Ovary (tissue), 10 donors: ENCODE measurements at places on chromosomes 2 and 18. TPM values are rescaled to one million over a fixed set of nuclear protein-coding genes. Genes with fewer than 3 reads are reported as not detected.

- no peak for DNase-seq
- no peak overlapping the region for H3K4me3 ChIP-seq
- no peaks in the 10 kb centered on the region for H3K36me3 ChIP-seq
- H3K4me1 ChIP-seq: no peaks in the 10 kb centered on the region
- H3K27ac ChIP-seq: no peak overlapping the region
Observed at GRCh38 chr18:75351409-75351808, 76.1 kb downstream of the SMIM21 start.

- H3K27me3 ChIP-seq: no peaks in the 10 kb centered on the region
- H3K27ac ChIP-seq: no peak overlapping the region
Observed at GRCh38 chr2:217875138-217875537, 127.7 kb downstream of the TNS1 start.

- H3K4me3 ChIP-seq: no peak overlapping the region
- no peaks in the 10 kb centered on the region for H3K4me1 ChIP-seq
- DNase-seq: no peak
- no peaks in the 10 kb centered on the region for H3K27me3 ChIP-seq
Observed at GRCh38 chr2:100778637-100779450, 41.1 kb upstream of the NPAS2 start.

GRCh38 chr18:9184998-9185613, 48.5 kb downstream of the ANKRD12 start:
- no peaks in the 10 kb centered on the region for H3K4me1 ChIP-seq
- DNase-seq: no peak

GRCh38 chr18:21391074-21391673, 149.1 kb downstream of the GREB1L start:
- no peaks in the 10 kb centered on the region for H3K27me3 ChIP-seq
- H3K27ac ChIP-seq: no peak overlapping the region
- no peaks in the 10 kb centered on the region for H3K36me3 ChIP-seq
- H3K4me3 ChIP-seq: no peak overlapping the region
- H3K4me1 ChIP-seq: no peaks in the 10 kb centered on the region

GRCh38 chr18:80197528-80197927, 49.8 kb downstream of the PARD6G start:
- no peaks in the 10 kb centered on the region for H3K27me3 ChIP-seq
- H3K36me3 ChIP-seq: no peaks in the 10 kb centered on the region
- H3K4me3 ChIP-seq: no peak overlapping the region
- peaks cover 9% of the 10 kb centered on the region for H3K4me1 ChIP-seq
- no peak overlapping the region for H3K27ac ChIP-seq

DNA sequence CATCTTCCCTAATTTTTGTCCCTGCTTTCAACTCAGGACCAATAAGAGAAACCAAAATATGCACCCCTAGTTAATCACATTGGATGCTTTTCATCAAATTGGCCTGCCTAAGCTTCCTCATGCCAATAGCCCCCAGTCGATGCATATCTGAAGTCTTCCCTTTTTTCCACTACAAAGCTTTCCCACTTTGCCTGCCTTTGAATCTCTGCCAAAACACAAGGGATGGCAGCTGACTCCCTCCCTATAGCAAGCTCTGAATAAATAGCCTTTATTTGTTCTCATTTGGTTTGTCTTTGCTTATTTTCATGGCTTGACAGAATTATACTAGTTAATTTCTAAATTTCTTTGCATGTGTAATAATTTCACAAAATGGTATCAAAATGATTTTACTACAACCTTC, 621.2 kb downstream of the MBD2 start:
- DNase-seq: no peak
- H3K4me1 ChIP-seq: no peaks in the 10 kb centered on the region
- H3K27ac ChIP-seq: no peak overlapping the region

DNA sequence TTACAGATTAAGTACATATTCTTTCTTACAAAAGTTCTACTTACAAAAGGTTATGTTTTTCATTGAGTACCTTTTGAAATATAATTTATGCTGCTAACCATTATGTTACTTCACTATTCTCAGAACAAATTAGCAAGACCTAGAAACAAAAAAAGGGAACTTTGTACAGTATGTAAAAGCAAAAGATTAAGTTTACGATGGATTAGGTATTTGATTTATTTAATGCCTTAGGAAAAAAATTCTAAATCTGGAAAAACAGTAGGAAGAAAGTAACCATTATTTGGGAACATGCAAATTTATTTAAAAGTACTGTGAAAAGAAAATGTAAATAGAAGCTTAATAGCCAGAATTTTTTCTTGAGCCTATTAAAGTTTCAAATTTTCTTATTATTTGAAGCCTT, 144.6 kb downstream of the AGPS start:
- H3K36me3 ChIP-seq: no peaks in the 10 kb centered on the region
- H3K27ac ChIP-seq: no peak overlapping the region
- H3K4me1 ChIP-seq: no peaks in the 10 kb centered on the region
- H3K27me3 ChIP-seq: no peaks in the 10 kb centered on the region

- no peak for DNase-seq
- H3K4me1 ChIP-seq: peaks cover 2% of the 10 kb centered on the region
- H3K27me3 ChIP-seq: no peaks in the 10 kb centered on the region
- H3K27ac ChIP-seq: no peak overlapping the region
Observed at GRCh38 chr2:219435701-219436100, 1.1 kb downstream of the SPEG start.

DNA sequence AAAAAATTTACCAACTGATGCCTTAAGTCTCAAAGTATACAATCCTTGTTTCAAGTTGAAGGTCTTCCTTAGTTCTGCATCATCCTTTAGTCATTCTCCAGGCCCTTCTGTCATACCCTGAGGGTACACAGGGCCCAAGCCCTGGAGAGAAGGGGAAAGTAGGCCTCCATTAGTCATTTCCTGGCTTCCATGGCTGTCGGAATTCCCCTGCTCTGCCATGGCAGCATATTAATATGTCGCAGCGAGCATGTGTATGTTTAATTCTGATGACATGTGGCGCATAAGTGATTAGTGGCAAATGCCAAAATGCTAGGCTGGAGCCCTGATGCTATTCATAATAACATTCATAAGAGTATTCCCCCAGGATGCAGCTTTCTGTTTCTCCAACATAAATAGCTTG, 22.1 kb downstream of the GPR39 start:
- no peak for DNase-seq
- no peaks in the 10 kb centered on the region for H3K4me1 ChIP-seq
- H3K4me3 ChIP-seq: no peak overlapping the region
- no peaks in the 10 kb centered on the region for H3K27me3 ChIP-seq
- H3K36me3 ChIP-seq: no peaks in the 10 kb centered on the region
- no peak overlapping the region for H3K27ac ChIP-seq

DNA sequence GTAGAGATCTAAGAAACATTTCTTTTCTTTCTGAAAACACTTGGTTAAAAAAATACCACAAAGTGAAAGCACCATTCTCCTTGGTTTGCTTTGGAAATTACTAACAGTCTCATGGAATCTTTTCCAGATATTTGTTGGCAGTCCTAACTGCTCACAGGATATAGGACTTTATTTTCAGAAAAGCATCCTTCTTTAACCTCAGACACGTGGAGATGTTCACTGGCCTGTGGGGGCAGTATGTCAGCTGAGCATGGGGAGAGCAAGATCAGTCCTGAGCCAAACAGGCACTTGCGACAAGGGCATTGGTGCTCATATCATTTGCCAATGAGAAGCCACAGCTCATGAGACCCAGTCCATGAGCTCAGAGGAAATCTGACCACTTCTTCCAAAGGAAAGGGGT, 371.9 kb downstream of the NBAS start:
- no peaks in the 10 kb centered on the region for H3K27me3 ChIP-seq
- no peak overlapping the region for H3K4me3 ChIP-seq
- H3K27ac ChIP-seq: no peak overlapping the region
- H3K4me1 ChIP-seq: no peaks in the 10 kb centered on the region
- DNase-seq: no peak

DNA sequence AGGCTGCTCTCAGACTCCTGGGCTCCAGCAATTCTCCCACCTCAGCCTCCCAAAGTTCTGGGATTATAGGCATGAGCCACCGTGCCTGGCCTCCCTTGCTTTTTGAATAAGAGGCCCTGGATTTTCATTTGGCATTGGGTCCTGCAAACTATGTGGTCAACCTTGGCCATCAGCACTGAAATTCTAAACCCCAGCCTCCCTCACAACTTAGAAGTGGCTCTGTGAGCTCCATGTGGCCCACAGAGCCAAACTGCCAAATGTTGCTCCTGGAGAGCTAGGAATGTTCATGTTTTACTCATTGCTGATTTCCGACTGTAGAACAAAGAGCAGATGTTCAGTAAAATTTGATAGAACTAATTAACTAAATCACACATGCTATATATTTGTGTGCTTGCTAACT, 210.6 kb upstream of the AGAP1 start:
- no peaks in the 10 kb centered on the region for H3K27me3 ChIP-seq
- H3K4me3 ChIP-seq: no peak overlapping the region
- H3K27ac ChIP-seq: no peak overlapping the region
- no peaks in the 10 kb centered on the region for H3K4me1 ChIP-seq

GRCh38 chr2:152418688-152419087, 83.7 kb downstream of the FMNL2 start:
- no peaks in the 10 kb centered on the region for H3K36me3 ChIP-seq
- H3K4me1 ChIP-seq: peaks cover 2% of the 10 kb centered on the region
- no peak for DNase-seq
- H3K27me3 ChIP-seq: no peaks in the 10 kb centered on the region
- no peak overlapping the region for H3K4me3 ChIP-seq

LIMS3 gene
- 1.1 TPM for total RNA-seq

PSMA8 gene
- not detected for total RNA-seq

PHOSPHO2 gene
- total RNA-seq: 7.9 TPM

LYPD6B gene
- 1.2 TPM for total RNA-seq
